ENCODE measurements at places on chromosomes 2 and 18. TPM values are rescaled to one million over a fixed set of nuclear protein-coding genes. Genes with fewer than 3 reads are reported as not detected.

Gene IL18R1
- 3.7 TPM for polyA plus RNA-seq

Gene PFN4
- 2.5 TPM for polyA plus RNA-seq

- no peak for DNase-seq
These were observed 26.8 kb downstream of the SMAD7 start for GRCh38 chr18:48923746-48924629.

GRCh38 chr18:59456657-59457056 lies 97.6 kb upstream of the LMAN1 start:
- no peak for DNase-seq

DNA sequence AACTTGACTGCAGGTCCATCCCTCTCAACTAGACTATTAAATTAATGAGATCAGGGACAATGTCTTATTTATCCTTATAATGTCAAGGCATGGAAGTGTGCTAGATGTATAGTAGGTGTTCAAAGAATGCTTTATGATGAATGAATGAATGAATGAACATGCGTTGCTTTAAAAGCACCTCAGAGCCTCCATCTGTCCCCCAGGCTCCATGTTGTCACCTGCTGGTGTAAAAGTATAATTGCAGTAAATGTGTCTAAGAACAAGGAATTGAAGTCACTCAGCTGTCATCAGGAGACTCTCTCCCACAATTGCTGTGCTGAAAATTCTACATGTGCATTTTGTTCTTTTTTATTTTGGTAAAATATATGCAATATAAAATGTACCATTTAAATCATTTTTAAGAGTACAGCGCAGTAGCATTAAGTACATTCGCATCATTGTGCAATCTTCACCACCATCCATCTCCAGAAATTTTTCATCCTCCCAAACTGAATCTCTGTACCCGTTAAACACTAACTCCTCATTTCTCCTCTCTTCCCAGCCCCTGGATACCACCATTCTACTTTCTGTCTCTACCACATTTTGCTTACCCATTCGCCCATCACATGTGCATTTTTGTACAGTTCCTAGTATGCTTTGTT lies 52.6 kb downstream of the GNAL start:
- no peak for DNase-seq

DNA sequence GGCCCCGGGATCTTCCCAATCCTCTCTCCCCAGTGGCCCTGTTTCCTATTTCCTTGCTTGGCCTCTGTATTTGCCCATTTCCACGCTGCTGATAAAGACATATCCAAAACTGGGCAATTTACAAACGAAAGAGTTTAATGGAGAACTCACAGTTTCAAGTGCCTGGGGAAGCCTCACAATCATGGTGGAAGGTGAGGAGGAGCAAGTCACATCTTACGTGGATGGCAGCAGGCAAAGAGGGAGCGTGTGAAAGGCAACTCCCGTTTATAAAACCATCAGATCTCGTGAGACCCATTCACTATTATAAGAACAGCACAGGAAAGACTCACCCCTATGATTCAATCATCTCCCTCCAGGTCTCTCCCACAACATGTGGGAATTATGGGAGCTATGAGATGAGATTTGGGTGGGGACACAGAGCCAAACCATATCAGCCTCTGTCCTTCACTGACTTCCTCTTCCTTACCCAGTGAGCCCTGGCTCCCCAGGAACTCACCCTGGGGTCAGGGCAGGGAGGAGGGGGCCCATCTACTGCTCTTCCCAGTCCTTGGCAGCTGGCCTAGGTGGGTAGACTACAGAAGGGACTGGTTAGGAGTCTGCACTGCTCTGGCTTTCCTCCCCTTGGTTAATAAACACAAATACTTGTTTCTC lies 105.8 kb upstream of the MYCN start:
- no peak for DNase-seq

- DNase-seq, result no peak
These were observed 46.0 kb upstream of the COBLL1 start for GRCh38 chr2:164887434-164888144.
